ENCODE measurements at places on chromosomes 7 and 10. TPM values are rescaled to one million over a fixed set of nuclear protein-coding genes. Genes with fewer than 3 reads are reported as not detected.

The PLPP4 gene
- not detected for total RNA-seq

- DNase-seq = no peak
Observed at GRCh38 chr7:88772776-88773175, 13.3 kb downstream of the ZNF804B start.

DNA sequence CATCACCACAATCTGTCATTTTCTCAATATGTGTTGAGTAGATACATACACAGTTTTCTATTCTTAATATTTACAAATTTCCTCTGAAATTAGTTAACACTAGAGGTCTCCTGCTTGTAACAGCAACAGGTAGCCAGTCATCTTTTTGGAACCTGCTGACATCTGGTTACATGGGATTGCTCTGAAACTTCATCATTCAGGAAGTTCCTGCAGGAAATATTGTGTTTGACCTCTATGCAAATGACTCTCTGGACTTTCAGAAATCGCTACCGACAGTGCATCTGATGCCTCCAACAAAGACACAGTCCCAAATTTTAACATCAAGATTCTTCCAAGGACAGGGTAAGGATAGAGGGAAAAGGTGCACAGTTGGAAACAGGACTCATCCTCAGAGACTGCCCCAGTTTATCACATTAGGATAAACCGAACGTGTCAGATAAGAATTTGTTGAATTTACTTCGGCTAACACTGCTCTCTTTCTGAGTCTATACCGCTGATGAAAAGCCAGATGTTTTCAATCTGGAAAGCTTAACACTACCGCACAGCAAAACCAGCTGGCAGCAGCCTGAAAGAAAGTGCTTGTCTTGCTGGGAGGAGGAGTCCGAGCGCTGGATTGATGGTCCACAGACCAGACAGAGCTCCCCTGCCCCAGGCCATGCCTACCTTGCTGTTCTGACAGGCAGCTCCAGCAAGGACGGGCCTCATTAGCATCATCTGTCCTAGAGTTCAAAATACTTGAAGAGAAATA lies 633.4 kb downstream of the PARD3 start:
- DNase-seq = no peak

DNA sequence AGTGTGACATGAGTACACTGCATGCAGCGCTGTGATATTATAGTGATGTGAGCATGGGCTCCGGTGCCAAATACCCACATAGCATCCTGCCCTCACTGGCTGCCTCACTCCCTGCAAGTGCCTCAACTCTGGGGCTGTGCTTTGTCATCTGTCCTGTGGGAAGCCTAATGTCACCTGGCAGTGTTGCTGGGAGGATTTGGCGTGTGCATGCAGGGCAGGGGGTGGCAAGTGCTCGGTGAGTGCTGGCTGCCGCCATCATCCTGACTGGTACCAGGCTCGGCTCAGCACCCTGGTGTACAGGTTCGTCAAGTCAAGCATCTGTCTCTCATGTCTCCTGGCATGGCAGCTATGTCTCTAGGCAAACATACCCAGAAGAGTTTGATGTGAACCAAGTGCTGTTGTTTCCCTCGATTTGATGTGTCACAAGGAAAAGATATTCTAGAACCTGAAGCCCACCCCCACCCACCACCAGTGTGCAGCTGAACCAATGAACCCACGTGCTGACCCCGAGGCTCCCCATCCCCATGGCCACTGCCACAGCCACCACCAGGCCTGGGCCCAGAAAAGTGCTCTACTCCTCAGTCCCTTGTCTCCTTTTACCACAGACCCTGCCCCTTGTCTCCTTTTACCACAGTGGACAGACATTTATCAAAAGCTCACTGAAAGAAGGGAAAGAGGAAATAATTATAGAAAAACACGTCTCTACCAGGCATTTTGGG lies 135.8 kb downstream of the MAPK8 start:
- no peak for DNase-seq

DNA sequence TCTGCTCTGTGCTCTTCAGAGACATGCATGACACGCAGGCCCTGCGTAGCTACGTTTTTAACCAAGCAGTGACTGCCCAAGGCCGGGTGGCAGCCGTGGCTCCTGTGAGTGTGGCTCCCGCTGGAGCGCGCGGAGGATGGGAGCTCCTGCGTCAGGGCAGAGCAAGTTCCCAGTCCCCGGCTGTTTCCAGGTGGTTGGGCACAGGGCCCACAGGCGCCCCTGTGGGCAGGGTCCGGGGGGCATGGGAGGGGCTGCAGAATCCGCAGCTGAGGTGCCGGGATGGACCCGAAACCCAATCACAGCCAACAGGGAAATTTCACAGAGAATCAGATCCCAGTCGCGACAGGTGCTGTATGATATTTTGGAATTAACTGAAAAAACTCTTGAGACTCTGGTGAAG lies 9.8 kb downstream of the NKX6-2 start:
- no peak for DNase-seq

DNA sequence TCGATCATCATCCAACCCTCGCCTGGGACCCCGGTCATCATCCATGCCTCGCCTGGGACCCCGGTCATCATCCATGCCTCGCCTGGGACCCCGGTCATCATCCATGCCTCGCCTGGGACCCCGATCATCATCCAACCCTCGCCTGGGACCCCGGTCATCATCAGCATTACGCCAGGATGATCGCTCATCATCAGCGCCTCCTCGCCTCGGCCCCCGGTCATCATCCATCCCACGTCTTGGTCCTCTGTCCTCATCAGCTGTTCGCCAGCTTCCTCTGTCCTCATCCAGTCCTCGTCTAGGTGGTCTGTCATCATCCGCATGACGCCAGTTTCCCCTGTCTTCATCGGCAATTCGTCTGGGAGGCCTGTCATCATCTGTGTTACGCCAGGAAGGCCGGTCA lies 12.7 kb downstream of the NANOS1 start:
- DNase-seq = no peak

DNA sequence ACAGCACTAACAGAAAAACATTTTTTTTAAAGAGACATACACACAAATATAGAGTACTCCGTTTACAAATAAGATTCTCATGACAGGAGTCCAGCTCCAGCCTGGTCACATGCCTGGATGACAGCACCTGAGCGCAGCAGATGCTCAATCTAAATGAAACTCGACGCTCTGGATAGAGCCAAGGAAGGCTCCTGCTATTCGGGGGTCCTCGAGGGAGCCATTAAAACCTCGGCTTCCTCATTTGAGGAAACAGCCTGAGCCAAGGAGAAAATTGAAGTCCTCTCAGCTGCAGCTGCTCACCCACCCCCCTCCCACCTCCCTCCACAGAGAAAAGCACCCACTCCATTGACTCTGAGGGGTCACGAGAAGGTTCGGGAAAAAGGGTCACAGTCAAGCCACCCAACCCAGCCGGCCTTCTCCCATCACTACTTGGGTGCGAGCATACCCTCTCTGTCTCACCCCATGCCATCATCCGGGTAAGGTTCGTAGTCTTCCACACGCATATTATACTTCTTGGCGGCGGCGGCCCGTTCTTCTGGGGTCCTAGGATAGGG lies 673 bp downstream of the NDUFB8 start:
- DNase-seq = no peak
